Urinary bladder (tissue), 4 donors: ENCODE measurements at places on chromosomes 13 and 19. TPM values are rescaled to one million over a fixed set of nuclear protein-coding genes. Genes with fewer than 3 reads are reported as not detected.

The SIAH3 gene
- not detected for polyA plus RNA-seq

The LENG9 gene
- 6.2 TPM for polyA plus RNA-seq

The FFAR1 gene
- not detected for polyA plus RNA-seq

The PRTN3 gene
- polyA plus RNA-seq: 0.08 TPM

DNA sequence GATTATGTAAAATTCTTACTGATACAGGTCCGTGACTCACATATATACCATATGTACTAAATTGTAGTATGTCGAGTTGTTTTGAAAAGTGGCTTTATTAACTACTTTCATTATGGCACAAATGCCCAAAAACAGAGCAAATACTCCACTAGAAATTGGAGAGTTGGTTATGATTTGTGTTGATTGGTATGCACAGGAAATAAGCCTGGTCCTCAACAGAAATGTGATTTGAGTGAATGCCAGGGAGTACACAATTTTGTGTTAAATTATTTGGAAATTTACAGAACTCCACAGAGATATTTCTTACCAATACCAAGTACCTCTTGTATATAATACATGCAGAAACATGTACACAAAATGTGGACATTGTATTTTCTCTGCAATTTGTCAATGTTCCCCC is 676.7 kb downstream of the PCDH9 start:
- DNase-seq: no peak

- peak; percentile 82 for DNase-seq
Measured at GRCh38 chr13:44221657-44222056, 152.0 kb upstream of the SERP2 start.

DNA sequence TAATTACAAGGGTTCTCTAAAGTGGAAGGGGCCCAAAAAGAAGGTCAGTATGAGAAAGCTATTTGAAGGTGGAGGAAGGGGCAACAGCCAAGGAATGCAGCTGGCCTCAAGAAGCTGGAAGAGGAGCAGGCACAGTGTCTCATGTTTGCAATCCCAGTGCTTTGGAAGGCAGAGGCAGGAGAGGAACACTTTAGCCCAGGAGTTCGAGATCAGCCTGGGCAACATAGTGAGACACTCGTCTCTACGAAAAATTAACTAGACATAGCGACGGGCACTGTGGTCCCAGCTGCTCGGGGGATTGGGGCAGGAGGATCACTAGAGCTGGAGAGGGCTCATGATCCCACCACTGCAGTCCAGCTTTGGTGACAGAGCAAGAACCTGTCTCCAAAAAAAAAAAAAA is 656 bp upstream of the NEK3 start:
- no peak for DNase-seq

- DNase-seq: no peak
Measured at GRCh38 chr19:41123716-41124294, 9.6 kb downstream of the CYP2F1 start.

GRCh38 chr19:6535558-6536137 is 4.8 kb downstream of the TNFSF9 start:
- no peak for DNase-seq

DNA sequence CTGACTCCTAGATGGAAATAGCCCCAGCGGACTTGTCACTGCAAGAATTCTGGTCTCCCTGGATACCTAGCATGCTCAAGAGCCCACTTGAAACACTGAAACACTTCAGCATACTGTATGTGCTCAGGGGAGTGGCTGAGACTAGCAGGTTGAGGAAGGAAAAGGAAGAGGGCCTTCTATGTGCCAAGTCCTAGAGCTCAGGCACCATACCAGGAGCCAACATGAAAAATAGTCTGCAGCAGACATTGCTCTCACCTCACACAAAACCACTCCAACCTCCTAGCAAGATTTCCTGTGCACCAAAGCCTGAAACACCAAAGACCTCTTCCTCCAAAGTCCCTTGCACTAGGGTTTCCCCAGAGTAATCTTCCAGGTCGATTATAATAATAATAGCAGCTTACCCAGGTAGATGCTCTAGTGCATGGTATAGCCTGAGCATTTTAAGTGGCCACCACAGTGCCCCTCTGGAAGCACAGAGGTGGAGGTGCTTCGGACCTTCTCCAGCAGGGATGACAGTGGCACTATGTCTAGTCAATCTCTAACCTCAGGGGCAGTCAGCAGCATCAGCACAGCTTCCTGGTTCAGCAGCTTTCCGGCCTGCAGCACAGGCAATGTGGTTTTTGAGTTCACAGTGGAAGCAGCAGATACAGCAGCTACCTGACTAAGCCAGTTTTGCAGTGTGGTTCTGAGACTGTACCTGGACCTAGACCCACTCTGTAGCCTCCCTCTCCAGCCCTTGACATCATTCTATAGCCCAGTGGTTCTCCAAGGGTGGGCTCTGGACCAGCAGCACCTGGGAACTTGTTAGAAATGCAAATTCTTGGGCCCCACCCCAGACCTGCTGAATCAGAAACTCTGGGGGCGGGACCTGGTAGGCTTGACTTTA is 45.6 kb upstream of the UBE2L5 start:
- no peak for DNase-seq

DNA sequence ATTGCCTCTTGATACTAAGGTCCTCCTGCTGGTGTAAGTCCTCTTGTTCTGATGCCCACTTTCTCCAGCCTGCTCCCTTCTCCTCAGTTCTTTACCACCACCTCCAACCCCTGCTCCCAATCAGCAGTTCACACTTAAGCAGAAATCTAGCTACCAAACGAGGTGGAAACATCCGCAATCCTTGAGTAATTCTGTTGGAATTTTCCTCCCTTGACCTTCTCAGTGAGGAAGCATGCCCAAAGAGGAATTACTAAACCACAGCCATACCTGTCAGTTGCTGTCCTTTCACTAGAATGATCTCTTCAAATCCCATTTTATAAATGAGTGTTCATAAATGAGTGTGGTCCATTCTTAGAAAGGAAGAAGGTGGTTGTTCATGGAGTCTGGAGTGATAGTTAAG is 289.9 kb downstream of the DACH1 start:
- DNase-seq: no peak

- DNase-seq: no peak
Measured at GRCh38 chr13:37747071-37747612, 122.4 kb downstream of the TRPC4 start.
